ENCODE measurements at places on chromosomes 6 and 20.

DNA sequence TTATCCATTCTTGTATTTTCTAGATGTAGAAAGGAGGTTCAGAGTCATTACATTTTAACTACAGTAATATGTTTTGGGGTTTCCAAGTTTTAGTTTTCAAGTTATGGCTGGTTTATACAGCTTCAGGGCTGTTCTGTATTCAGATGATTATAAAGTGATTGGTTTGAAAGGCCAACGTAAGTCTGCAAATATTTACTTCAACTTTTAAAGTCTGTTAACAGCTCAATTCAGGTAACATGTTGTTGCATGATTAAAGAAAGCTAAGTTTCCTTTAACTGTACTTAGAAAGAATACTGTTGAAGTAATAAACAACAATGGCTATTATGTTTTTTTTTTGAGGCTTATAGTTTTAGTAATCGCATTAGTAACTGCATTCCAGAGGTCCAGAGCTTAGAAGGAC, 22.8 kb upstream of the GCLC start:
- no peak for DNase-seq

GRCh38 chr6:155116571-155116910, 121.4 kb downstream of the TIAM2 start:
- no peak for DNase-seq

DNA sequence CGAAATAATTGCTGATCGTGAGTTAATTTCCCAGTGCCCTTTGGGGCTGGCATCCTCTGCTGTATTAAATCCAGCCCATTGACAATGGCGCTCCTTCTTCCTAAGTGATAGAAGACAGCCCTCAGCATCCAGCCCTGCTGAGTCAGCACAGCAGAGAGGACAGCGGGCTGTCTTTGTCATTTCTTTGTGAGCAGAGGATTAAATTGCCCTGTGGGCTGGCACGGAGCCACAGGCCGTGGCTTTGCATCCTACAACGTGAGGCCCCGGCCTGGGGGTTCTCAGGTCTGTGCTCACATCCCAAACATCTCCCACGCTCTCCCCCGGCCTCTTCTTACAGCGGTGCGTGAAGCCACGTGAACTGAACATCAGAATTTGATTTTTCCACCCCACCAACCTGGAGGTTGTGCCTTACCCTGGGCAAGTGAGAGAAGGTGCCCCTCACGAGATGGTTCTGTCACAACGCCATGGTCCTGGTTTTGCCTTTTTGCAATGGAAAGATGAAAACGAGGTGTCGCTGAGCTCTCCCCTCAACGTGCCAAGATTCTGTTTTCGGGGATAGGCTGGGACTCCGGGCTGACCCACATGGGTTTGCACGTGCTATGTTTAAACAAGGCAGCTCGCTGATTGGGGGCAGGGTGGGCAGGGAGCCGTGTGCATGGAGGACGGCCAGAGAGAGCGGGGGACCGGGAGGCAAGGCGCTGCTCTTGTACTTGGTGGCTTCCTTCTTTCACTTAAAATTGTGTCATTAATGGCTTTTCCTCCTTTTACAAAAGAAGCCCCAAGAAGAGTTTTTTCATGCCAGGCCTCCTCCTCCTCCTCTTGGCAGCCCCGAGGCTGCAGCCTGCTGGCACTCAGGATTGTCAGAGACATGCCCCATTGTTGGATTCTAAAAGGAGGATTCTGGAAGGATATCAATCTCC, 19.5 kb downstream of the CDH4 start:
- no peak for DNase-seq

GRCh38 chr6:169415179-169415578, 161.5 kb upstream of the THBS2 start:
- DNase-seq: no peak

- DNase-seq: no peak
Observed at GRCh38 chr20:19212469-19212815, at the start of gene SLC24A3. Gene SLC24A3, plus strand, starts transcription at chr20:19212642.

- DNase-seq: no peak
Observed at GRCh38 chr6:166450167-166450873, 67.6 kb upstream of the MPC1 start.
